ENCODE measurements at places on chromosomes 2 and 18.

- DNase-seq: no peak
Measured at GRCh38 chr2:184113696-184114403, 484.5 kb upstream of the ZNF804A start.

GRCh38 chr2:98565941-98566340, 42.4 kb downstream of the COA5 start:
- no peak for DNase-seq

DNA sequence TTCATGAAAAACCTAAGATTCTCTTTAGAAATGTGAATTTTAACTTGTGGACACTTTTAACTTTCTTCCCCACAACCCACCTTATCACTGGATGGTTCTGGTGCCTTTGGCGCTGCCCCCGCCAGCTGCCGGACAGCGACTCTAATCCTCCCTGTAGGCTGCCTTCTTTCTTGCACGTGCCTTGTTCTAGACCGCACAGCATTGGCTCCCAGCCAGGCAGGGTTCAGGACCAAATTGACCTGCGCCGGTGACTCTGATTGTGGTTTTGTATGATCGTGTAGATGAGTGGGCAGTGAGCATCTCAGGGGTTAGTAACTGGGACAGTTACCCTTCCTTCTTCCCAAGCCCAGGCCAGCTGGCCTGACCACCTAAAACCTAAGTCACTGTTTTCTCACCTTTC, 106.8 kb downstream of the ASAP2 start:
- no peak for DNase-seq

DNA sequence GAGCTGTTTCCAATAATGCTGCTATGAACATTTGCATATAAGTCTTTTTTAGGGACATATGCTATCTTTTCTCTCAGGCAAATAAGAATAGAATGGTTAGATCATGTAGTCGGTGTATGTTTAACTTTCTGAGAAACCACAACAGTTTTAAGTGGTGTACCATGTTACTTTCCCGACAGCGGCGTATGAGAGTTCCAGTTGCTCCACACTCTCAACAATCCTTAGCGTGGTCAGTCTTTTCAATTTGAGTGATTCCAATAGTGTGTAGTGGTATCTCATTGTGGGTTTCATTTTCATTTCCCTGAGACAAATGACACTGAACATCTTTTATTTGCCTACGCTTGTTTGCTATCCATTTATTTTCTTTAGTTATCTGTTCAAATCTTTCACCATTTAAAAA, 149.5 kb downstream of the ACOXL start:
- DNase-seq: no peak

- no peak for DNase-seq
Measured at GRCh38 chr18:3664563-3665178, 214.7 kb downstream of the TGIF1 start.

- no peak for DNase-seq
Measured at GRCh38 chr2:221415789-221416188, 156.3 kb downstream of the EPHA4 start.

- no peak for DNase-seq
Measured at GRCh38 chr18:68060871-68061270, 544.4 kb upstream of the DSEL start.

DNA sequence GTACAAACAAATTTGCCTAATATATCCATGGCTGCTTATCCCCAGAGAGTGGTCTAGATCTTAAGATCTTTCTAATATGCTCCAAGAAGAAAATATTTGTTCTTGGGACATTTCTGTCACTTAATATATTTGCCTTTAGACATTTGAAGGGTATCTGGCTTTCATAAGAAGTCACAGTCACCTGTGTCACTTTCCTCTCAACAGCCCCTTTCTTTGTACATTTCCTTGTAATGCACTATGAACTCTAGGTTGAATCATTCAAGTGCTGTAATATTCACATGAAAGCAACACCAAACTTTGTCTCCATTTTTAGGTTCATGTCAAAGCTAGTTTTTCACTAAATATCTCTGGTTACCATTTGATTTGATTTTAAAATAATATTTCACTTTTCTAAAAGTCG, 41.4 kb upstream of the NABP1 start:
- no peak for DNase-seq

- DNase-seq: no peak
Measured at GRCh38 chr2:9653485-9654271, 22.9 kb upstream of the YWHAQ start.

DNA sequence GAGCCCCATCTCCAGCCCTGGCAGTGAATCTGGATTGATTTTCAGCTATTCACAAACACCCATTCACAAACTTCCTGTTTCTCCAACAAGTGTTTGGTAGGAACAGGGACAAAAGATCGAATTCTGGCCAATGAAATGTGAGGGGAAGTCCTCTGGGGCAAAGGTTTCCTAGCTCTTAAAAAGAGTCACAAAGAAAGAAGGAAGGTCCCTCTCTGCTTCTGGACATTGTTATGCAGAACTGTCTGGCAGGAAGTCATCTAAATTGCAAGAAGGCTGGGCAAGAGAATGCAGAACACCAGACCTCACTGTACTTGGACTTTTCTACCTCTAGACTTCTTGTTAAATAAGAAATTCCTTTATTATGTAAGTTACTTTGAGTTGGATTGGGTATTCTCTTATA, 137.3 kb downstream of the CCDC148 start:
- no peak for DNase-seq

- peak; percentile 40 for DNase-seq
Measured at GRCh38 chr2:234368861-234369261, 128.0 kb downstream of the ARL4C start.

- DNase-seq: no peak
Measured at GRCh38 chr2:241649404-241649803, 11.9 kb downstream of the ATG4B start.

DNA sequence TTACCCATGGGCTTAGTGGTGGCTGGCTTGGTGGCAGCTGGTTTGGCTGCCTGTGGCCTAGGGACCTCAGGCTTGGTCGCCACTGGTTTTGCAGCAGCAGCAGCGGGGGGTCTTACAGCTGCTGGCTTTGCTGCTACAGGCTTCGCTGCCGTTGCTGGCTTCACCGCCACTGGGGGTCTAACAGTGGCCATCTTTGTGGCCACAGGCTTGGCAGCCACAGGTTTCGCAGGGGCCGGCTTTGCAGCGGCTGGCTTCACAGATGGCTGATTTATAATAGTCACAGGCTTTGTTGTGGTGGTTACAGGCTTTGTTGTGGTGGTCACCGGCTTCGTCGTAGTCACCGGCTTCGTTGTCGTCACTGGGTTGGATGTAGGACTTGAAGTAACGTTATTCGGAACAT, 77.8 kb downstream of the COL6A3 start:
- no peak for DNase-seq

DNA sequence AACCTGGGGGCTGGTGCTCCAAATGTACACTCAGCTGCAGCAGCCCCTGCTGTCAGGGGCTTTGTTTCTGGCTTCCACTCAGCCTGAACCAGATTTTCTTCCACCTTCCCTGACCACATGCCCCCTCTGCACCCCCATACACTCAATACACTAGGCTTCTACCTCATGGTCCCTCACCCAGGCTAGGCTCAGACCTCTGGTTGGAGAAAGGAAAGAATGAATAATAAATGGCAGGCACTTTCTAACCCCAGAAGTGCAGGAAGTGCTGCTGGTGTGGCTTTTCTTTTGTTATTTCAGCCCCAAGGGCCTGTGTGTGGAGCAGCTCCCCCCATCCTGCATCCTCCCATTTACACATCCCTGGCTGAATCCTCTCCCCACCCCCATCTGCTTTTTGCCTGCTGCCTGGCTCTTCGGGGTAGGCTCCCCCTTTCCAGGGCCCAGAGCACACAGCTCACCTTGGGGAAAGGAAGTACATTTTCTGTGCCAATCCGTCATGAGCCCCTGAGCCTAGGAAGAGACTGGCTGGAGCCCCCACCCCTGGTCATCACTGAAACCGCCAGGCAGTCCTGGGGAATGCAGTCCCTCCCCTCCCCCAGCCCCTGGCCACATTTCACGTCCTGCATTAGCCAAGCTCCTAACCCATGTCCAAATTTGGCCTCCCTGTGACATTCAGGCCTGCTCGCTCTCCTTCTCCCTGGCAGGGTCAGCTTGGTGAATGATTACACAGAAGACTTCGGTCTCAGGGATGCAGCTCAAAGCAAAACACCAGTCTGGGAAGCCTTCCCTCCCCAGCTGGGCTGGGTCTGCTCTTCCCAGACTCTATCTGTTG, 2.6 kb downstream of the DYSF start:
- no peak for DNase-seq

DNA sequence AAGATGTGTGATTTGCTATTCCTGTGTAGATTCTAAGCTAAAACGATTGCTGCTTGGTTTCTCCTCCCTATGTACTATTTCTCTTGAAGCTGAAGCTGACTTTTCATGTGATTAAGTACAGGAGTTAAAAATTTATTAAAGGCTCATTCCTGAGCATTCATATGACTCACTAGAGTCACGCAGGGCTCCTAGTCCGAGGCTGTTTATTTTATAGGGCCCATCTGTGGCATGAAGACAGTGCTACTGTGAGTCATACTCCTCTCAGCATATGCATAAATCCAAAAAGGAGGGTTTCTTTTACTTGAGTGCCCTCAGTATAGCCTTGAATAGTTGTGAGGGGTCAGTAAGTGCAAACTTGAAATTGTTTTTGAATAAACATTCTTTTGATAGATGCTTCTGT, 378.8 kb downstream of the PTPRM start:
- no peak for DNase-seq

DNA sequence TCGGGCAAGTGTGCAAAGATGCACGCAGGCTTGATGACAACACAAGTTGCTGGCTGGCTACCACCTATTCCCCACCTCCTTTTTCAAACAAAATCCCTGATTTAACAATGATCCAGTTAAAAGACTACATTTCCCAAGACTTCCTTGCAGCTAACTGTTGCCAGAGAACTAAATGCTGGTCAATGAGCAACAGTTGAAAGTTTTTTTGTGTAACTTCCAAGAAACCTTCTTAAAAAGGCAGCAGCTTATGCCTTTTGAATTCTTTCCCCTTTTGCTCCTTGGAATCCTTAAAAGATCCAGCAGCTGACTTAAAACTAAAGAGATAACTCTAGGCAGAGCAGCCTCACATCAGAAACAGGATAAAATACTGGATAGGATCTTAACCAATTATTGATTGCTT, 38.5 kb downstream of the NPHP1 start:
- no peak for DNase-seq

GRCh38 chr2:226477221-226478108, 322.2 kb downstream of the IRS1 start:
- no peak for DNase-seq

- DNase-seq: no peak
Measured at GRCh38 chr2:109321570-109321969, 192.6 kb downstream of the SH3RF3 start.

- no peak for DNase-seq
Measured at GRCh38 chr2:54274781-54275242, 18.8 kb upstream of the TSPYL6 start.

DNA sequence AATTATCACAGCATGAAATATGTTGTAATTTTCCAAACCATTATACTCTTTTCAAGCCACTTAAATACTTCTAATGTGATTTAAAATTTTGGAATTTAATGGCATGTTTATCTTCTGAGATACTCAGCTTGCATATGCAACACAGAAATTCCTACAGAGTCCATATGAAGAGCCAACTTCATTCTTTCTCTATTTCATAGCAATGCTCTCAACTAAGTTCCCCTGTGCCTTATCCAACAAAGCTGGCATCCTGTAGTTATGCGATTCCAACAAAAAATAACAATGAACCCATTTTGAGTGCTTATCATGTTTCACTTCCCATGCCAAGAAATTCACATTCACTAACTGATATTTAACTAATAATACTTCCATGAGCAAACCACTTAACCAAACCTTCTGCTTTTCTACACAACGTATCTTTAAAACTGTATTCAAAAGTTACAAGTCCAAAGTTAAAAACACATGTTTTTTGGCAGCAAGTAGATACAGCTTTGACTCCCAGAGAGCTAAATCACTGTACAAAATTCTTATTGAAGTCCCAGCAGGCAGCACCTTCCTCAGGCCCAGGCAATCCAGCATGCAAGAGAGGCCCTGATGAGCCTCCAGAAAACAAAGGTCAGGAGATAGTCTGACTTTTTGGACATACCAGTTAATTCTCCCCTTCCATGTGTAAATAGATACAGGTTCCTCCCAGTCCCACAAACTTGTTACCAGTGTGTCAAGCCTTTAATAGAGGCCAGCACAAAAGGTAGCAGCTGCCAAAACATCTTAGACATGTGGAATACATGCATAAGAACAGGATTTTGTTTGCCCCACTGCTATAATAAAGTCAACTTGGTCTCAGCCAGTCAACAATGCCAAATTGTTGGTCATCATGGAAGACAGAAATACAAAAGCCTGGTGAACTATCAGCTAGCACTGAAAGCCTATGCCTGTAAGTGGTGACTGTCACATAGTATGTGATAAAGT, 113.1 kb upstream of the WDR75 start:
- DNase-seq: no peak

DNA sequence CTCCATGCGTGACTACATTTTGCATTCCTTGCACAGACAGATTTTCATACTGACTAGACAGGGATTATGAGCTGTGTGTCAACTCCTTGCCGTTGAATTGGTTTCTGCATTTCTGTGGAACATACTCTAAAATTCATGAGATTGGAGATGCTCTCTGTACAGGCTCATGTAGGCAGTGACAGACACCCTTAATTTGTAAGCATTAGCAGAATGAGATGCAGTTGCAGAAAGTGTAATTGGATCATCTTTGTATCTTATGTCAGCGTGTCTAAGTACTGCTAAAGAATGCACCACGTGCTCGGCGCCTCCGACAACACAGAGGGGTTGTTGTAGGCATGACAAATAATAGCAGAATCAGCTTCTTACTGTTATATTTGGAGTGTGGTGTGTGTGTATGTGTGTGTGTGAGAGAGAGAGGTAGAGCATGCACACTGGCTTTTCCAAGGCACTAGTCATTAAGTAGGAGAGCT, 212.4 kb downstream of the CMPK2 start:
- no peak for DNase-seq

GRCh38 chr18:41025666-41026065, 929.4 kb upstream of the PIK3C3 start:
- no peak for DNase-seq

DNA sequence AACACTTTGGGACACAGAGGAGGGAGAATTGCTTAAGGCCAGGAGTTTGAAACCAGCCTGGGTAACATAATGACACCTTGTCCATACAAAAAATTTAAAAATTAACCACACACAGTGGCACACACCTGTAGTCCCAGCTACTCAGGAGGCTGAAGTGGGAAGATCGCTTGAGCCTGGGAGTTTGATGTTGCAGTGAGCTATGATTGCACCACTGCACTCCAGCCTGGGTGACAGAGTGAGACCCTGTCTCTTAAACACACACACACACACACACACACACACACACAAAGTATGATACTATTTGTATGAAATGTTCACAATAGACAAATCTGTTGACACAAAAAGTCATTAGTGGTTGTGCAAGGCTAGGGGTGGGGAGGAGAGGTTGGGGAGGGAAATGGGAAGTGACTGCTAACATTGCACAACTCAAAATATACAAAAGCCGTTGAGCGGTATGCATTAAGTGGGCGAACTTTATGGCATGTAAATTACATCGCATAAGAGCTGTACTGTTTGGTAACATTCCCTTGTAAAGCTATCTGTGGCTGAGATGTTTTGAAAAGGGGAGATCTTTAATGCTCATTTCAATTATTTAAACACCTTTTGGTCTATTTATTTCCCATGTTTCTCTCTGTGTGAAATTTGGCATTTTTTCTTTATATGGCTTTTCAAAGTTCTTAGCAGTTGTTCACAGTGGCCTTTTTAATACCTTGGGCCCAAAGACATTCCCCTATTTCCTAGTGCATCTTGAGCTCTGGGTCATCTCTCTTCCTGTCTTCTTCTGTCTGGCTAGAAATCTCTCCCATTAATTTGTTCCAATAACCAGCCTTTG, 58.9 kb upstream of the ZNF516 start:
- DNase-seq: no peak
